ENCODE measurements at places on chromosomes 3 and 15.
A peak's percentile ranks its signal among the peaks of the same experiment; 100 is the strongest.

DNA sequence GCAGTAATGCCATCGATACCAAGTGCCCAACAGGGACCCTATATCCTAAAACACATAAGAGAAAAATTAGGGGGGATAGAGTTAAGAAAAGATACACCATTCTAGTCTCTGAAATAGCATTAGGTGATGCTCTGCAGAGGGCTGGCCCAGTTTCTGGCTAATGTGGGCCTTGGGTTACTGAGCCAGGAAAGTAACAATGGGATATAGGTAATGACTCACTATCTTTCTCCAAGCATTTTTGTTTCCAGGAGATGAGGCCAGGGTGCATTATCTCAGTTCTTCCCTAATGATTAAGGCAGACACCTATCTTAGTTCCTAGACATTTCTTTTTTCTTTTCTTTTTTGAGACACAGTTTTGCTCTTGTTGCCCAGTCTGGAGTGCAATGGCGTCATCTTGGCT is 50.0 kb downstream of the PRKAR2A start:
- DNase-seq, result no peak

DNA sequence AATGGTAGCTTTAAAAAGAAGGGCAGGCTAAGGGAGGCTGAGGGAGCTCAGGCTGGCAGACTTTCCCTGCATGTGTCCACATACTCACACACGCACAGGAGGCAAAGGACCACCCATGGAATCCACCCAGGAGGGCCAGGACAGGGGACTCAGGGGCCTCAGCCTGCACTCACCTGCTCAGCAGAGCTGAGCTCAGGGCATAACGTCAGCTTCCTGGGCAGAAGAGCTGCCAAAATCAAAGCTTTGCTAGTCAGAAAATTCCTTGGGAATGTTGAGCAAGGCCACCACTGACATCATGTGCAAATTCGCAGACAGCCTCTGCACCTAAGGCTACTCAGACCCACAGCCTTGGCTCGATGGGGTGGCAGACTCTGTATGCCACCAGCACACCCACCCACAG is 16.4 kb upstream of the ALAS1 start:
- no peak for DNase-seq

GRCh38 chr15:74957476-74958035 is 984 bp upstream of the RPP25 start:
- no peak for DNase-seq

DNA sequence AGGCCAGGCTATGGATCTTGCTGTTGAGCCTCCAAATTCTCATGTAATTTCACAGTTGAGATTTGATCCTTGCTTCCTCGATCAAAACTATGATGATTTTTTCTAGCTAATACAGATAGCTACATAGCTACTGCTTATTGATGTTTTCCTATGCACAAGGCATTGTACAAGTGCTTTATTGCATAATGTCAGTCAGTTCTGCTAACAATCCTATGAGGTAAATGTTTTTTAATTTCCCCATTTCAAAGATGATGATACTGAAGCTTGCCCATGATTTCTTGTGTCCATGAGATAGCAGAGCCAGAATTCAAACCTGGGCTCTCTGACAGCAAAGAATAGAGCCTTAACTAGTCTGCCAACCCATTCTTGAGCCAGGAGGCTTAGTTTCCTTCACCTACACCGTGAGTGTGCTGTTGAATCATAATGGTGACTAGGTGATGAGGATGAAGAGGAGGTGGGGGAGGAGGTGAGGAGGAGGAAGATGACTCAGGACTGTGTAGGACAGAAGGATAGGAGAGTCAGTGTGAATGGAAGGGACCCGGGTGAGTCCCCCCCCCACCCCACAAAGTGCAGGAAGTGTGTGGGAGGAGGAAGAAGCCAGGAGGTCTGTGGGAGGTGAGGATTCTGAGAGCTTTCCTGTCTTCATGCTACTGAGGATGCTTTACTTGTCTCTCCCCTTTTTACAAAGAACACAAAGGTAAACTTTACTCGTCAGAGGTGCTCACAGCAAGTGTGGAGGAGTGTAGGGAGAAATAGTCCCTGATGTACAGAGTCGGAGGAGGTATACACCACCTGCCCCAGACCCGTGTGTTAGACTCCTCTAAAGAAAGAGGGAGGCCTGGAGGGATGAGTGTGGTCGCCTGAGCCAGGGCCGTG is 3.6 kb downstream of the TAGLN3 start:
- no peak for DNase-seq

DNA sequence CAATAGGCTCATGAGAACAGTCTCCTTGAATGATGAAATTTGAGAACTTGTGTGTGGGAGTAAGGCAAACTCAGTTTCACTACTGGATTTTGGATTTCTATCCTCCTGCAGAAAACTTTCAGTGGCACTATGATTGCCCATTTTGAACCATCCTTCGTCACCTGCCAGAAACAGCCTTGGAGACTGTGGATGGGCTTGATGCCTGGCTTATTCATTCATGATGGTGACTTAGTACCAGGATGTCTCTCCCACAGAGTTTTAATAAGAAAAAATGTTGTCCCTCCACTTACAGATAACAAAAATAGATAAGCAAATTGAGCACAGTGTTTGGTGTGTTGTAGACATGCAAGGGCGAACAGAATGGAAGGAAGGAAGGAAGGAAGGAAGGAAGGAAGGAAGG is 53.5 kb upstream of the CPNE4 start:
- no peak for DNase-seq

DNA sequence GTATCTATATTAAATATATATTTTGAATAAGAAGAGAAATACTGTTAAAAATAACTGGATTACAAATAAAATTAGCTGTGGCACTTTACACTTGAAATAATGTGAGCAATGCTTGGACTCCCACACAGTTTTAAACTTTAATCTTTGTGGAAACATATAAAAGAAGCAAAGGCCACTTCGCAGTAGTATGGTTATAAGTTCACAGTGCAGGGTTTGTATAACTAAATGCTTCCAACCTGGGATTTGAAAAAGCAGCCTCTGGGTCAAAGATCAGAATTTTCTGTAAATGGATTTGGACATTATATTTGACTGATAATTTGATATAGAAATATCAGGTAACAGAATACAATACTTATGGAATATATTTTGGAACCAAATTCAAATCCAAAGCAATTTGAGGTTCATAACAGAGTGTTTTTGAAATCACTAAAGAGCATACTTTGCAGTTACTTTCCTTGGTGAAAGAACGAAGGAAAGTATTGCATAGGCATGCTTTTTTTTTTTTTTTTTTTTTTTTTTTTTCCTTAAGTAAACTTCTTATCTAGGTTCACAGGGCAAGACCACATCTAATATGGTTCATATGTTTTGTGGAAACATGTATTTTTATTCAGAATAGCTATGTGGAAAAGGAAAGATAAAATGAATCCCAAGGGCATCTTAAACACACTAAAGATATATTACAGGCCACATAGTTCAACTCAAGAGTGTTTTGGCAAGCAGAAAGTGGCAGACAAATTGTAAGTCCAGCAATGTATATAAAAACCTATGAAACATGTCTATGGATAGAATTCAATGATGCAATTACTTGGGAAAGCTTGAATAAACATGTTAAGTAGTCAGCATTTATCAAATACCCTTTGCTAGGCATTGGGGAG is 47.1 kb upstream of the SGO1 start:
- DNase-seq, result no peak

DNA sequence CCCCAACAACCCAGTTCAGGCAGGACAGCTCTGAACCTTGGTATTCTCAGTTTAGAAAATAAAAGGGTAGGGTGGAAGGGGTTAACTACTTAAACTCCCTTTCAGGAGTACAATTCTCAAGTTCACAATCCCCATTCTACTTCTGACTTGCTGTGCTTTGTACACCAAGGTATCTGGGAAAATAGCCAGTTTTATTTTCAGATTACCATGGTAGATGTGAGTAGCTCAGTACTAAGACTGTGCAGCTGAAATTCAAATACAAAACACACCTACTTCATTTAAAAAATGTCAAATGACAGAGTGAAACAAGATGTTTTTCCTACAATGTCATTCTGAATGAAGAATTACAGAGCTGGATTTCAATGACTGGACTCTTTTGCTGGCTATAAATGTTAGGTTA is 27.4 kb downstream of the SLC7A14 start:
- no peak for DNase-seq

- DNase-seq, result no peak
These were observed 19.9 kb downstream of the IQGAP1 start for GRCh38 chr15:90407871-90408317.

GRCh38 chr15:52503788-52504496 is 24.7 kb downstream of the MYO5A start:
- DNase-seq, result no peak

DNA sequence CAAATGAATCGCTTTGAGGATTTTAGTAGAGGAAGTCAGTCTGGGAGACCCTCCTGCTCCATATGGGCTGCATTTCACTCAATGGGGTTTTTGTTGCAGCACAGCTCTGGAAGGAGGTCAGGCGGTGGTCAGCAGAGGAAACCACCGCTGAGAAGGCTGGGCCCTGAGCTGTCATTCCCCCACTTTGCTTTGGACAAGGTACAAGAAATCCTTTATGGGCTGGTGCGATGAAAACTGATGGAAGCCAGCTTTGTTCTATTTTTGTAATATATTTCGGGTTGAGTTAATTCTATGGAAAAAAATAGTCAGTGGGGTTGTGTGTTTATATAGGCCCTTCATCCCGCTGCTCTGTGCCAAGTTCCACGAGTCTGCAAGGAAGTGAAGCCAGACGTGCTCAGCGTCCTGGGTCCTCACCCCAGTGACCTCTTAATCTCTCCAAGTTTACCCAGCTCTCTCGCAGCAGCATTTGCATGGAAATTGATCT is 157.1 kb upstream of the TMC3 start:
- DNase-seq, result no peak

- DNase-seq, result peak; percentile 32
These were observed 47.3 kb downstream of the EIF3J start for GRCh38 chr15:44584162-44584749.

- DNase-seq, result no peak
These were observed 220.0 kb downstream of the FAM43A start for GRCh38 chr3:194905696-194906095.

- DNase-seq, result no peak
These were observed 56.6 kb downstream of the FBLN2 start for GRCh38 chr3:13605555-13605954.

DNA sequence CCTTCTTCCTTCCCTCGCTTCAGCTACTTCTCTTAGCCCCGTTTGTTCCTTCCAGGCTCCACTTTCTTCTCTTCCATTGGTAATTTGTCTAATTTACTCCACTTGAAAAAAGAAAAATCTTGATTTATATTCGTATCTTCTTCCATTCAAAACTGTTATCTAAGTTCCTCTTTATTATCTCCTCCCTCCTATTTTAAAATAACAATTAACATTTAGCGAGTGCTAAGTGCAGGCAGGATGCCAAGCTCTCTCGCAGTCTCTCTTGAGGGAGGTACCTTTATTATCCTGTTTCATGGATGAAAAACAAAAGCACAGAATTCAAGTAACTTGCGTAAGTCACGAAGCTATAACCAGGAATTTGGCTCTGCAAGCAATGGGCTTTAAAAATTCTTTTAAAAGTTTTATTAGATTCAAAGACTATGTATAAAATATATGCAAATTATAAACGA is 418.9 kb upstream of the NAALADL2 start:
- no peak for DNase-seq

Measured in stimulated activated CD4-positive, alpha-beta T cell treated with anti-CD3 and anti-CD28 coated beads, TNF-alpha, amount 100 ng/mL, for 4 hours (primary cell).